Activated CD4-positive, alpha-beta T cell treated with anti-CD3 and anti-CD28 coated beads, Interleukin-2, amount 10 ng/mL, durations not matched to agents 7 days and 5 days (primary cell): ENCODE measurements at places on chromosomes 13 and 19. TPM values are rescaled to one million over a fixed set of nuclear protein-coding genes. Genes with fewer than 3 reads are reported as not detected.

DNA sequence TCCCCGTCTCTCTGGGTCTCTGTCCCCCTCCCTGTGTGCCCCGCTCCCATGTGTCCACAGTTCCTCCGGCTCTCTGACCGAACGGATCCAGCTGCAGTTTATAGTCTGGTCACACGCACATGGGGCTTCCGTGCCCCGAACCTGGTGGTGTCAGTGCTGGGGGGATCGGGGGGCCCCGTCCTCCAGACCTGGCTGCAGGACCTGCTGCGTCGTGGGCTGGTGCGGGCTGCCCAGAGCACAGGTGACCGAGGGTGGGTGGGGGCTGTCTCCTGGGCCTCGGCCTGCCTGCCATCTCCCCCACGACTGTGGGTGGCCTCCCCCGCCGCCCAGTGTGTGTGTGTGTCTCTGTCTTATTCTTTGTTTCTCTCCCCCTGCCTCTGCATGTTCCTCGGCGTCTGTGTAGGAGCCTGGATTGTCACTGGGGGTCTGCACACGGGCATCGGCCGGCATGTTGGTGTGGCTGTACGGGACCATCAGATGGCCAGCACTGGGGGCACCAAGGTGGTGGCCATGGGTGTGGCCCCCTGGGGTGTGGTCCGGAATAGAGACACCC lies 10.3 kb downstream of the TRPM4 start:
- no peak for DNase-seq

The LILRB5 gene
- total RNA-seq: not detected

GRCh38 chr19:5993201-5993600 lies 15.3 kb upstream of the RANBP3 start:
- no peak for DNase-seq

- DNase-seq: no peak
These were observed 26.5 kb upstream of the CASP14 start for GRCh38 chr19:15022752-15023151.

DNA sequence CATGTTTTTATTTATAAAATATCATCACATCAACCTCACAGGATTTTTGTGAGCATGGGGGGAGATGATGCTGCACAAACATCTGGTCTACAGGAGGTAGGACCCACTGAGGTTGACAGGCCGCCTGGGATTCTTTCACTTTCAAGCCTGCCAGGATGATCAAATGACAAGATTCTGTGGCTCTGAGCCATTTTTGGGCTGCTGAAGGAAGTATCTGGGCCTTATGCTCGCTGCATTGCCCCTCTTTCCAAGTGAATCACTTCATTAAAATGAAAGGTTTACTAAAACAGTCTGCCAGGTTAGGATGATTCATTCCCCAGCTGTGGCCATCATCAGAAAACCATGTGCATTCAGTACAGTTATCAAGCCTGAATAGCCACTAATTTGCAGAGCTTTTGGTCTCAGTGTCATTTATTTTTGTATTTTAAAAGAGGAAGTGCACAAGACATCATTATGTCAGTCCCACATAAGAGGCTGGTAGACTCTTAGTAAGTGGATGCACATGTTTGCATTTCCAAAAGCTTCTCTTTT lies 34.4 kb downstream of the STARD13 start:
- DNase-seq: no peak

DNA sequence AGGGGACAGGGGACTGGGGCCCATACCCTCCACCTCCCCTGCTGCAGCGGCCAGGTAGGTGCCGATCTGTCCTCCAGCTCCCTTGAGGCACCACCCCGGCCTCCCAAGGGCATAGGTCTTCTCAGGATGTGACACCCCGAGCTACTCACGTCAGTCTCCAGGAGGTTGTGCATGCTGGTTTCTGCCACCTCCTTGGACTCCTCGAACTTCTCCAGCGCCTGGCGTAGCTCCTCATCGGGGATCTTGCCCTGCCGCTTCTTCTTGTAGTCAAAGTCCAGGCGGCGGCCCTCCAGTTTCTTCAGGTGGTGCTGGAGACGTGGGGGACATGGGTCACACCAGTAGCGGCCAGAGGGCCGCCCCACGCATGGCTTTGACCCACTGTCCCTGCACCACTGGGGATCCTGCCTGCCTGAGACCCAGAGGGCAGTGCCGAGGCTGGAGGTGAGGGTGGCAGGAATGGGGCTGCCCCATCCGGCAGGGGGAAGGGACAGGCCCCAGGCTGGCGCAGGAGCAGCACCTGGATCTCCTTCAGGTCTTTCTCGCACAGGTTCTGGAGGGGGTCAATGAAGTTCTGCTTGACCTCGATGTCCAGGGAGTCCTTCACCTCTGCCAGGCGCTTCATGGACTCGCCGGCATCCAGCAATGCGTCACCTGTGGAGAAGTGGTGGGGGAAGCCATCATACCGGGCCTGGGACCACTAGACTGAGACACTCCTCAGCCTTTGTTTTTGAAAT lies 20.4 kb downstream of the MPND start:
- DNase-seq: no peak

The ZNF709 gene
- total RNA-seq: 2.2 TPM

DNA sequence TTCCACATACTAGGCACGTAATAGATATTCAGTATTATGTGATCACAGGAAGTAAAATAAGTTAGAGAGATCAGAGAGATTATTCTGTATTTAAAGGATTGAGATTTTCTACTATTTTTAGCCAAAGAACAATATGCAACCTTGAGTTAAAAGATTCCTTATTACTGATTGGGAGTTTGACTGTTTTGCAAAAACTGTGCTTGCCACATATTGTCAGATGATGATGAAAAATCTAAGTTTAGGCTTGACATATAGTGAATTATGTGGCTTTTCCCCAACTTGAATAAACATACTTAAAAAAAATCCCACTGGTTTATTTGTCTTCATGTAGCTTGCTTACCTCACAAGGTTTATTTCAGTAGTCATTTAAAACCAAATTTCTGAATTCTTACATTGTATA lies 194.4 kb downstream of the KCNRG start:
- DNase-seq: no peak

The KLK12 gene
- total RNA-seq: not detected

The SIGLEC12 gene
- total RNA-seq: 1.0 TPM

- no peak for DNase-seq
These were observed 338.5 kb upstream of the SPRY2 start for GRCh38 chr13:80679423-80679822.

The CPB2 gene
- total RNA-seq: not detected

- no peak for DNase-seq
These were observed 2715.0 kb upstream of the PCDH20 start for GRCh38 chr13:64130600-64130999.

The PLPP2 gene
- total RNA-seq: 0.15 TPM

GRCh38 chr19:55372316-55373081 lies 2.2 kb upstream of the IL11 start:
- DNase-seq: no peak

The PSG7 gene
- total RNA-seq: not detected

The HPN gene
- total RNA-seq: not detected

The MAST1 gene
- total RNA-seq: 0.35 TPM

- no peak for DNase-seq
These were observed 3.1 kb upstream of the SLC5A5 start for GRCh38 chr19:17868669-17869068.

The FGF21 gene
- total RNA-seq: not detected

DNA sequence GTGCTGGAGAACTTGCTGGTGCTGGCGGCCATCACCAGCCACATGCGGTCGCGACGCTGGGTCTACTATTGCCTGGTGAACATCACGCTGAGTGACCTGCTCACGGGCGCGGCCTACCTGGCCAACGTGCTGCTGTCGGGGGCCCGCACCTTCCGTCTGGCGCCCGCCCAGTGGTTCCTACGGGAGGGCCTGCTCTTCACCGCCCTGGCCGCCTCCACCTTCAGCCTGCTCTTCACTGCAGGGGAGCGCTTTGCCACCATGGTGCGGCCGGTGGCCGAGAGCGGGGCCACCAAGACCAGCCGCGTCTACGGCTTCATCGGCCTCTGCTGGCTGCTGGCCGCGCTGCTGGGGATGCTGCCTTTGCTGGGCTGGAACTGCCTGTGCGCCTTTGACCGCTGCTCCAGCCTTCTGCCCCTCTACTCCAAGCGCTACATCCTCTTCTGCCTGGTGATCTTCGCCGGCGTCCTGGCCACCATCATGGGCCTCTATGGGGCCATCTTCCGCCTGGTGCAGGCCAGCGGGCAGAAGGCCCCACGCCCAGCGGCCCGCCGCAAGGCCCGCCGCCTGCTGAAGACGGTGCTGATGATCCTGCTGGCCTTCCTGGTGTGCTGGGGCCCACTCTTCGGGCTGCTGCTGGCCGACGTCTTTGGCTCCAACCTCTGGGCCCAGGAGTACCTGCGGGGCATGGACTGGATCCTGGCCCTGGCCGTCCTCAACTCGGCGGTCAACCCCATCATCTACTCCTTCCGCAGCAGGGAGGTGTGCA lies 587 bp downstream of the S1PR4 start:
- DNase-seq: no peak

The SERTM1 gene
- not detected for total RNA-seq

The WDR87 gene
- total RNA-seq: not detected

The PAF1 gene
- 43.8 TPM for total RNA-seq

The CEACAM7 gene
- total RNA-seq: not detected
